ENCODE measurements at places on chromosomes 1 and 21.

GRCh38 chr1:200304171-200304570, 105.7 kb downstream of the ZNF281 start:
- H3K4me3 ChIP-seq: no peak overlapping the region
- no peak for DNase-seq
- no peak overlapping the region for H3K27ac ChIP-seq
- no peaks in the 10 kb centered on the region for H3K27me3 ChIP-seq

DNA sequence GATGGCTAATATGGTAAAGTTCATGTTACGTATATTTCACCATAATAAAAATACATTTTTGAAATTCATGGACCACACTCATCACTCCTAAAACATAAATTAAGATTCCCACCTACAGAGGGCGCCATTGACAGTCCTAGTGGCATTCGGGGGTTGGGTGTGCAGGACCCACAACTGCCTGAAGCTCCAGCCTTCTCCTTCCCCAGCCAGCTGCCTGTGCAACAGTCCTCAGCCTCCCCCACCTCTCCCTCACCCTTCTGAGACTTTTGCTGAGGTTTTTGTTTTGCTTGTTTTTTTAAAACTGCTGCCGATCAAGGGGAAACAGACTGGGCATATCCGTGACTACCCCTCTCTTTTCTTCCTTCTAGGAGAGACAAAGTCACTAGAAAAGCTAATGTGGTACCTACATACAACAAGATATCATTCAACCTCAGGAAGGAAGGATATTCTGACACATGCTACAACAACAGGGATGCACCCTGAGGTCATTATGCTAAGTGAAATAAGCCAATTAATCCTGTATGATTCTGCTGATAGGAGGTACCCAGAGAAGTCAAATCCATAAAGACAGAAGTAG, 9.2 kb upstream of the EVA1C start:
- no peaks in the 10 kb centered on the region for H3K36me3 ChIP-seq
- H3K4me3 ChIP-seq: no peak overlapping the region
- H3K27me3 ChIP-seq: no peaks in the 10 kb centered on the region
- no peak overlapping the region for H3K27ac ChIP-seq

- H3K4me1 ChIP-seq: no peaks in the 10 kb centered on the region
- H3K27ac ChIP-seq: no peak overlapping the region
- no peak for DNase-seq
Observed at GRCh38 chr1:163472651-163473248, 151.0 kb downstream of the NUF2 start.

GRCh38 chr1:214897581-214897980, 185.0 kb upstream of the KCNK2 start:
- no peaks in the 10 kb centered on the region for H3K36me3 ChIP-seq
- no peak overlapping the region for H3K4me3 ChIP-seq
- H3K4me1 ChIP-seq: peaks cover 14% of the 10 kb centered on the region
- no peaks in the 10 kb centered on the region for H3K27me3 ChIP-seq
- DNase-seq: no peak

DNA sequence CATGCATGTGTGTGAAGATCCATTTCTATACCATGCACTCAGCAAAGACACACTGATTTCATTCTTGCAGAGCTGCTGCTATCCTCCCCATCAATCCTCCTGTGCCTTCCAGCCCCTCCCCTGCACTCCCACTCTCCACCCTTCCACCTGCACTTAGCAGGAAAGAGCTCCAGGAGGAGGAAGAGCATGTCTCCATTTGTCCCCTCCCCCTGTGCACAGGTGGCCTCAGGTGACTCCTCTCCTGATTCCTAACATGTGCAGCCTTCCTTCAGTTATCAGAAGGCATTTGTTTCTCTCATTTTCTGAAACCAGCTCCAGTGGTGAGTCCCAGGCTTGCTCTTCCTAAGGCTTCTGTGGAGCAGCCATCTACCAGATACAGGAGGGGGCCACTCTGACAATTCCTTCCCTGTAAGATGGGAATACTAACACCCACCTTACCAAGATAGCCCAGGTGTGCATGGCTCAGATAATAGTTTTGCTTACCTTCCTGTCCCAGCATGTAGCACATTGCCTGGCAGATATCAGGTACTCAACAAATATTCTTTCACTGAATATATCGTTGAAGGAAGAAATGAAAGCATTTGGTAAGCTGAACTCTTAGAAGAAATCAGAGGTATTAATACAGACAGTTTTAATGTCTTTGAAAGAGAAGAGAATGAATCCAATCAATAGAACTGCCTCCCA, 21.9 kb upstream of the FAM3B start:
- no peaks in the 10 kb centered on the region for H3K36me3 ChIP-seq
- H3K4me3 ChIP-seq: no peak overlapping the region
- no peak overlapping the region for H3K27ac ChIP-seq

GRCh38 chr1:224212618-224213061, 29.6 kb downstream of the DEGS1 start:
- no peaks in the 10 kb centered on the region for H3K36me3 ChIP-seq
- H3K27me3 ChIP-seq: no peaks in the 10 kb centered on the region
- no peak for DNase-seq
- no peaks in the 10 kb centered on the region for H3K4me1 ChIP-seq
- no peak overlapping the region for H3K27ac ChIP-seq
- H3K4me3 ChIP-seq: no peak overlapping the region

Data from HCT116 (cell line).